ENCODE measurements at places on chromosomes 1 and 21. TPM values are rescaled to one million over a fixed set of nuclear protein-coding genes. Genes with fewer than 3 reads are reported as not detected.

DNA sequence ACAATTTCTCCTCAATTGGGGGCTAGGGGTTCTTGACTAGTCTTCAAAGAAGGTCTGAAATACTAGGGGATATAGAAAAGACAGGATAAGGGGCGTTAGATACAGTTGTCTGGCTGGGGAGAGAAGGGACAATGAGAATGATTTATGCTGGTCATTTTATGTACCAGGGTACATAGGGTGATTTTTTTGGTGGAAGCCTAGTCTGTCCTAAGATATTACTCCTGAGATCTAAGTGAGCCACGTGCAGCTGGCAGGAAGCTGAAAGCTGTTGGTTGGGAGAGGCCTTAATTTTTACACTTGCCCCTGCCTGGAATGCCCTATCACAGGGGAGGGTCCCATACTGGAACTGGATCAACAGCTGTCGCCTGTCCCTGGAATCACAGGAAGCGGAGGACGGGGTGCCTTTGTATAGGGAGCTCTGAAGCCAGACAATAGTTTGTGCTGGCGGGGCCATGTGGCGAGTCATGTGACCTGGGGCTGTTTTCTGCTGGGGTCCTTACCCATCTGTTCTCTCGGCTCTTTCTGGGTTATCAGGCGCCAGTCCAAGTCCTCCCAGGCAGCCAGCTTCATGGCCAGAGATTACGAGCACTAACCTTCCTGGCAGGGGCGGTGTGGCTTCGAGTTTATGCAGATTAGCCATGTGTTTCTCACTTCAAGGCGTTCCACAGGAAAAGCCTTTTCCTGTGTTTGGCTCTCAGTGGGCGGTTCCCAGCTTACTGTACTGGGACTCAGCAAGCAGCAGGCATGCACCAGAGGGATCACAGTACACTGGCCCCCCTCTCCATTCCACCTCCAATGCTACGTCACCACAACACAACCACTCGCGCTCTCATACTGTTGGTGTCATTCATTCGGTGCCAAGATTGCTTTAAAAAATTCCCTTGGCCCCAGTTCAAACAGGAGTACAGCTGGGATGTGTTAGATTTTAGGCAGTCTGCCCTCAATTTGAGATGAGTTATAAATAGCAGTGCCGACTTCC, 27.5 kb downstream of the ARID1A start:
- DNase-seq = peak; percentile 81

ARV1 gene
- 20.4 TPM for total RNA-seq

GRCh38 chr1:19893687-19894086, 11.5 kb downstream of the OTUD3 start:
- DNase-seq = no peak

DNA sequence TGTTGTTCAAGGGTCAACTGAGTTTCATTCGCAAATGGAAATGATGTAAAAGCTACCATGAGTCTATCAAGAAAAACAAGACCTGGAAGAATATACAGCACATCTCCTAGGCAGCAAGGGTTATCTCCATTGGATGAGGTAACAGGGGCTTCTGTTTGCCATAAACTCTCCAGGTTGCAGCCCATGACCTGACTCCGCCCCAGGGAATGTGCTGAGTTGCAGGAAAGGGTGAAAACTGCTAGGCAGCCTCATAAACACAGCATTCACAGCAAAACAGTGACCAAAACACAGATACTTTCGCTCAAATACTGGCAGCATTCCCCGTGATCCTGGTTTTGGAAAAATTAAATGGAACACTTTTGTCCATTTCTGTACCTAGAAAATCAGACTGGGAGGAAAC, 20.2 kb upstream of the ACTA1 start:
- DNase-seq = no peak

- DNase-seq = peak; percentile 40
Observed at GRCh38 chr1:111441573-111442192, 7.4 kb downstream of the WDR77 start.

PTPRC gene
- total RNA-seq = 6.9 TPM

SLC1A7 gene
- total RNA-seq = 0.32 TPM

PPM1J gene
- total RNA-seq = 7.2 TPM

DNA sequence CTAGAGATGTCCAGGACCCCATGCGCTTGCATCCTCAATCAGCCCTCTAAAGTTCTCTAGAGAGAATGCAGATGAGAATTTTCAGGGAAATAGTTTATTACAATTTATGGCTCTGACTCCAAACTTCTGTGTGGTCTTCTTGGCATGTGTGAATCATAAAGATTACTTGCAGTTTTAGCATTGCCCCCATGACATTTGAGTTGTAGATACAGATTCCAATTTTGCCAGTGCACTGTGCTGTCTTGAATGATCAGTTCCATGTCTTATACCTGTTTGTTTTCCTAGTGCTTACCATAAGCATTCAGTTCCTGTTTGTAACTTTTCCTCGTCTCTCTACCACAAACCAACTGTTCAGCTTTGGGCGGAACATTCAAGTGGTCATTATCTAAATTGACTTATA, 4.8 kb downstream of the KRTAP21-3 start:
- DNase-seq = no peak

S100A16 gene
- 42.2 TPM for total RNA-seq

DNA sequence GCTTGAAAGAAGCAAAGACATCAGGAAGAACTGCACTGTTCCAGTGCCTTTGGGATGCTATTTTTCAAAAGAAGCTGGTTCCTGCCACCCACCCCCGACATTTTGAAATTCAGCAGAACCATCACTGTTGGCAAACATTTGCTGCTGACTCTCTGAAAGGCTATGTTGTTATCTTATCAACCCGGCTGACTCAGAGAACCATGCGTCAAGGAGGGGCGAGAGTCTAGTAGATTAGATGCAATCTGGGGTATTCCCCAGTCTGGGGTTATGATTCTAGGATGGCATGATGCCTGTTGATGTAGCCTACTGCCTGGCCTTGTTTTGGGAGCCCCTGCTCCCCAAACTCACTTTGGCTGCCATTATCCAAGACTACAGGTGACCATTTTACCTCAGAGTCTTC, 267.8 kb upstream of the RUNX1 start:
- no peak for DNase-seq

DNA sequence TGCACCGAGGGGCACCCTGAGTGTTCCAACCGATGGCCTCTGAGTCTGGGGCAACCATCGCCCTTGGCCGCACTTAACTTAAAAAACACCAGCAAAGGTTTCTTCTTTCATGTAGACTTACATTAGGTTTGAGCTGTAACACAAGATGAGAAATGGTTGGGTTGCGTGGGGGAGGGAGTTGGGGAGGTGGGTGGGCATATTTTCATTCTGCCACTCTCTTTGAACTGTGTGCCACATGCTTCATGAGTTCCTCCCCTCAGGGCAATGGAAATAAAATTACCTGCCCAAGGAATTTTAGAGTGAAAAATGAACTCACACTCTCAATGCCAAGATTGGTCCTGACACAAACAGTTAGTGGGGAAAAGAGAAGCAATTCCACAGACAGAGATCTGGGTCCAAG, 430.1 kb upstream of the USP24 start:
- no peak for DNase-seq

DNA sequence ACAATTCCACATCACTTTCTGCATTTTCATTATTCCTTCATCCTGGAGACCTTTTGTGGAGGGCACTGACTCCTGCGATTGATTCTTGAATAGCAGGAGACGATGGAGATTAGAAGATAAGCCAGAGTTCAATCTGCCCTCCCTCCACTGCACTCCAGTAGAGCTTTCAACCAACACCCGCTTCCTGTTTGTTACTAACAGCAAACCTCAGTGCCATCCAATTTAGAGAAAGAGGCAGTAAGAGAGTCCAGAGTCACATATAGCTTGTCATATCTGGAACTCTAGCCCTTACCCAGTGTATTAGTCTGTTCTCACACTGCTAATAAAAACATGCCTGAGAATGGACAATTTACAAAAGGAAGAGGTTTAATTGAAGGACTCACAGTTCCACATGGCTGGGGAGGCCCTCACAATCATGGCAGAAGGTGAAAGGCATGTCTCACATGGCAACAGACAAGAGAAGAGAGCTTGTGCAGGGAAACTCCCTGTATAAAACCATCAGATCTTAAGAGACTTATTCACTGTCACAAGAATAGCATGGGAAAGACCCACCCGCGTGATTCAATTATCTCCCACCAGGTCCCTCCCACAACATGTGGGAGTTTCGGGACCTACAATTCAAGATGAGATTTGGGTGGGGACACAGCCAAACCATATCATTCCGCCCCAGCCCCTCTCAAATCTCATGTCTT, 55.9 kb downstream of the PCBP3 start:
- no peak for DNase-seq

- no peak for DNase-seq
Observed at GRCh38 chr1:113451710-113452109, 61.4 kb downstream of the MAGI3 start.

UBQLN4 gene
- total RNA-seq = 33.9 TPM

DNA sequence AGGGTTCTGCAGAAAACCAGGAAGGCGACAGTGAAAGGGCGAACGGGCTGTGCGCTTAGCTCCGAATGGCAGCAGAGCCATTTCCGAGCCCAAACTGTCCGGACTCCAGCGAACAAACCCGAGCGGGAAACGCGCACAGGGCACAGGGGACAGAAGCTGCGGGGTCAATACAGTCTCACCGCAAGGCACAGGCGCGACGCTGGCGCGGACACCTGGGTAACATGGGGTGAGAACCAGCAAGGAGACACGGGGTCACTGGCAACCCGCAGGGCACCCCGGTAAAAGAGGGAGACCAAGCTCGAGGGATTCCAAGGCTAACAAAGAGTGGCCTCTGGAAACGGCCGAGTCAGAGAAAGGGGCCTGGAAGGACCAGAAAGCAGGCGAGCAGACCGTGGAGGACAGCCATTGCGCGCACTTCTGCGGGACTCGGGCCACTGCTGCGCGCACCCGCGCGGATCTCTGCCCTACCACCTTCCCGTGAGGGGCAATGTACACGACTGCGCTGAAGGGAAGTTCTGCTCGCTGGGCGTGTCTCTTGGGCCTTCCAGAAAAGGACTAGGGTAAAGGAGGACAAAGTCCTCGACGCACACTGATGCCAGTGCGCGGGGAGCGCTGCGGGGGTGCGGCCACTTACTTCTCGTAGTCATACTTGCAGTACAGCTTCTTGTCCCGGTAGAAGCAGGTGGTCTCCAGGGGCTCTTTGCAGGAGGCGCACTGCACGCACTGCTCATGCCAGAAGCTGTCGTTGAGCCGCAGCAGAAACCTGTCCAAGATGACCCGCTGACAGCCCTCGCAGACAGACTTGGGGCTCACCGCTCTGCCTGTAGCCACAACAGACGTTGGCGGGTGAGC, 3.8 kb downstream of the LMX1A start:
- DNase-seq = peak; percentile 31

- DNase-seq = no peak
Observed at GRCh38 chr1:156738407-156738806, 2.5 kb downstream of the MRPL24 start.

CHRM3 gene
- 0.30 TPM for total RNA-seq

DNA sequence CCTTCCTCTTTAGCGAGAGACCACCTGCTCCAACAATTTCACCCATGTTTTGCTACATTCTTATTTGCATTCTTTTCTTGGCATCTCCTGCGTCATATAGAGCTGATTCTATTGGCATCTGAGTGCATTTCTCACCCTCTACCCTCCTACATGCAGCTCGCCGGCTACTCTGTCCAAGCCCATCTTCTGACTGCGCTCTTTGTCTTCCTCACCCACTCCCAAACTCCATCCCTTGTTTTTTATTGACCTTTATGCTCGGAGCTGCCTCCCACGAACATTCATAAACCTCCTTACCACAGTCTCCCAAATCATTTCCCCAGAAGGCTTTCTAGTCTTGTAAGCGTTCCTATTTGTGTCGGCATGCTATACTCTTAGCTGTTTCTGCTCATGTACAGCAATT, 33.6 kb upstream of the FMN2 start:
- no peak for DNase-seq

DNA sequence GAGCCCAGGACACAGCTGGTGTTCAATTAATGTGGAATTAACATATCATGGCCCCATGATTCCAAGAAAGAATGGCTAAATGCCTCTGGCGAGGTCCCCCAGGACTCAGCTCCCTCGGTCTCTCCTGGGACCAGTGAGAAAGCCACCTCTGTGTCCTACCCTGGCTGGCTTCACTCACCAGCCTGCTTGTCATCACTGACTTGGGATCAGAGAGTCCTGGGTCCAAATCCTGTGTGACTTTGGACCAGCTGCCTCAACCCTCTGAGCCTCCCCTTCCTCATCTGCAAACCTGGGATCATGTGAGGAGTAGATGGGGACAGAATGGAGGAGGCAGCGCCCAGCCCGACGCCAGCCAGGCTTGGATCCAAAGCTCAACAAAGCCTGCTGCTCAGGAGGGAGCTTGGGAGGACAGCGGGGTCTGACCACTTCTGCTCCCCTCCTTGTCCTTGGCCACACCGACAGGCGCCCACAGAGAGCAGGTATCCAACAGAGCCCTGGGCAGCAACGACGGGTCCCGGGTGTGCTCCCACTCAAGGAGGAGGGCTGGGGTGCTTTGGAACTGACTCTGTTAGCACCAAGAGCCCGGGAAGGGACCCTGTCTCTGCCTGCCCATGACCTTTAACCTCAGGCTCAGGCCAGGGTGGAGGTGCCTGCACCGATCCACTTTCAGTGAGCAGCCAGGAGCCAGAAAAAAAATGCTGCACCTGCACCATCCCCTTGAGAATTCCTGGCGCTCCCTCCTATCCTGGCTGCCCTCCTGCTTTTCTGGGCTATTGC, 3.2 kb downstream of the SH2D5 start:
- peak; percentile 13 for DNase-seq

- peak; percentile 7 for DNase-seq
Observed at GRCh38 chr1:7572654-7573152, 198.4 kb upstream of the VAMP3 start.

- no peak for DNase-seq
Observed at GRCh38 chr1:100597784-100598183, 59.8 kb downstream of the GPR88 start.

DNA sequence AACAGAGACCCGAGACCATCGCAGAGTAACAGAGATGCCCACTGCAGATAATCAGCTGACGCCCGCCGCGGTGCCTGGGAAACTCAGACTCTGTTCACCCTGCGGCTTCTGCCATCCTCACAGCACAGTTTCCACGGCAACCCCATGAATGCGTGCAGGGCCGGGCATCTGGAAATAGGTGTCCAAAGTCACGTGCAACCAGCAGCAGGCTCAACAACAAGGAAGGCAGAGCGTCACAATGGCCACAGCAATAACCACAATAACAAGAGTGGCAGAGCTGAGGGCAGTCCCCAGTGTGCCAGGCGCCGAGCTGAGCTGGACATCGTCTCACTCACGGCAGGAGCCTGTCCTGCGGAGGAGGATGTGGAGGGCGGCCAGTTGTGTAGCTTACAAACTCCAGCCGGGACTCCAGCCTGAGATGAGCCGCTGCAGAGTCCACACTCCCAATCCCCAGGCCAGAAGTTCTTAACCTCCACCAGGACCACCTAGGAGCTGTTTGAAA, 102.0 kb downstream of the CRYAA start:
- peak; percentile 31 for DNase-seq
